ENCODE measurements at places on chromosomes 6 and 20. TPM values are rescaled to one million over a fixed set of nuclear protein-coding genes. Genes with fewer than 3 reads are reported as not detected.

The BMP7 gene
- not detected for total RNA-seq

The EYS gene
- under 0.01 TPM for total RNA-seq

The TINAG gene
- not detected for total RNA-seq

The CRISP3 gene
- not detected for total RNA-seq

The PCSK2 gene
- total RNA-seq, result not detected

The OXT gene
- not detected for total RNA-seq

The HRH3 gene
- not detected for total RNA-seq

The PSORS1C2 gene
- not detected for total RNA-seq

The RPS21 gene
- total RNA-seq, result 357 TPM

The TRIM27 gene
- total RNA-seq, result 76.9 TPM

The RCAN2 gene
- 1.9 TPM for total RNA-seq

The ARID1B gene
- total RNA-seq, result 38.7 TPM

The SSR1 gene
- total RNA-seq, result 203 TPM

GRCh38 chr20:54086507-54087039, 16.2 kb upstream of the BCAS1 start:
- DNase-seq, result peak; percentile 18

GRCh38 chr6:42264162-42264851, 46.6 kb upstream of the MRPS10 start:
- DNase-seq, result no peak

- DNase-seq, result no peak
These were observed 114.2 kb downstream of the MAP3K7 start for GRCh38 chr6:90472716-90473115.

- DNase-seq, result no peak
These were observed 148.1 kb upstream of the HDAC2 start for GRCh38 chr6:114119056-114119455.

DNA sequence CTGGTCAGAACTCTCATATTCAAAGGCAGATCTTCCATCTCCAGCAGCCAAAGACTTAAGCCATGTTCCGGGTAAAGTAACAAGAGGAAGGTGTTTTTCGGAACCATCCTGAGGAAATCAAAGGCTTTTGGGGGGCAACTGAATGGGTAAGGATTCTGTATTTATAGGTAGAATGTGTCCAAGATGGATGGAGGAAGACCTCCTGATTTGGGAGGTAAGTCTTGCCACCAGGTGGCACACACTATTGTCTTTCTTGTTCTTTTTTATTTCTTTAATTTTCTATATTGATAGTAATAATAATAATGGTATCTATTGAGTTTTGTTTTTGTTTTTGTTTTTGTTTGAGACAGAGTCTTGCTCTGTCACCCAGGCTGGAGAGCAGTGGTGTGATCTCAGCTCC, 53.0 kb upstream of the UBR2 start:
- no peak for DNase-seq

DNA sequence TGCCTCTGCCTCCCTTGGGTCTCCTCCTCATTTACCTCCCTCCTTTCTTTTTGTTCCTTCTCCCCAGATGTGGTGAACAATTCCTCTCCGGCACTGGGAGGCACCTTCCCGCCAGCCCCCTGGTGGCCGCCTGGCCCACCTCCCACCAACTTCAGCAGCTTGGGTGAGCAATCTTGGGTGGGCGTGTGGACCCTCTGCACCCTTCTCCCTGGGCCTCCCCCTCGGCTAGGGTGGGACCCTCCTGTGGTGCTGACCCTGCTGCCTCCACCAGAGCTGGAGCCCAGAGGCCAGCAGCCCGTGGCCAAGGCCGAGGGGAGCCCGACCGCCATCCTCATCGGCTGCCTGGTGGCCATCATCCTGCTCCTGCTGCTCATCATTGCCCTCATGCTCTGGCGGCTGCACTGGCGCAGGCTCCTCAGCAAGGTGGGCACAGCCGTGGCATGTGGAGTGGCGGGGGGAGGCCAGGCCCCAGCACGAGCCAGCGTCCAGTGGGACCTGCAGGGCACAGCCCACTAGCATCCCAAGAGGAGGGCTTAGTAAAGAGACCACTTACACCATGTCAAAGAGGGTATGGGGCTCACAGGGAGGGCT, 8.8 kb downstream of the DDR1 start:
- no peak for DNase-seq

DNA sequence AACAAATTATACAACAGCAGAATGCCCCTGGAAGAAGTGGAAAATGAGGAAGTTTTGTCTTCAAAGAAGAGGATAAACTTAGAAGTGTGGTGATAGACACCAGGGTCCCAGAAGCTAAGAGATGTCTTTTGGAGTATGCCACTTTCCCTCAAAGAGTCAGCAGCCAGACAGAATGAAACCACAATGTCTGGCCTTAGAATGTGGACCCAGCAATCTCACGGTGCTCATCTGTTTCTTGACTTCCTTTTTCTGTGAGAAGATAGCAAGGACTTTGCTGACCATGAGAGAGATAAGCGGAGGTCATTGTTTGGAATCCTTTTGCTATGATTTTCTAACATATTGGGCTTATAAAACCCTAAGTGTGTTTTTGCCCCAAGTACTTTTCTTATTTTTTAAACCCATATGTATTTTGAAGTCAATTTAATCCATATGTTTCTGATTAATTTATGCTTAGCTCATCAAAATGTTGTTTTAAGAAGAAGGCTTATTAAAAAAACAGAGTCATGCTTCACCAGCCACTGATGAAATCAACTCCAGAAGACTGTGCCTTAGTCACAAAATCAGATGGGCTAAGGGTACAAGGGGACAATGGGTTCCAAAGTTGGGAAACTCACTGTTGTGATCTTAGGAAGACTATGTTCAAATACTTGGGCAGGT, 451.2 kb upstream of the JAG1 start:
- no peak for DNase-seq

- DNase-seq, result no peak
These were observed 797 bp upstream of the ZNF133 start for GRCh38 chr20:18287546-18287914.

GRCh38 chr6:135256866-135257265, 75.8 kb downstream of the MYB start:
- peak; percentile 13 for DNase-seq

- DNase-seq, result no peak
These were observed 266.3 kb downstream of the RFPL4B start for GRCh38 chr6:112613410-112613809.

- DNase-seq, result peak; percentile 52
These were observed 96.9 kb upstream of the HMGCLL1 start for GRCh38 chr6:55675941-55676340.

DNA sequence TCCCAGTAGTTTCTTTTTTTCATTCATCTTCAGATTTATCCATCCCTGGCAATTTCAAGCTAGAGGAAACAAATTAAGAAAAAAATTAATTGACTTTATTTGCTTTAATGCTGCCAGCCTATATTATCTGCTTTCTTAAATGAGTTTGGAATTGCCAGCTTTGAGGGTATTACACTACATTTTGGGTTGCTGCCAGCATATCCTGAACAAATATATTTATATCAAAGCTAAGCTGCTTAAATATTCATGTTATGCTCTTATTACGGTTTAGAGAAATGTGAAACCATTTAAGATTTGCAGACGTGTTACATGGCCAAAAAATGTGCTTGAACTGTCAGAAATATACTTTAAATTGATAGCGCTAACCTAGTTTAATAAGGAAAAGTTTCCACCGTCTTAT, 59.7 kb downstream of the GRIK2 start:
- DNase-seq, result no peak

- DNase-seq, result peak; percentile 40
These were observed 52.9 kb upstream of the PLCB4 start for GRCh38 chr20:9015984-9016324.

- DNase-seq, result no peak
These were observed 124.1 kb upstream of the RPS6KA2 start for GRCh38 chr6:166751051-166751595.

GRCh38 chr20:47317127-47317895, 39.2 kb downstream of the ZMYND8 start:
- DNase-seq, result peak; percentile 98

DNA sequence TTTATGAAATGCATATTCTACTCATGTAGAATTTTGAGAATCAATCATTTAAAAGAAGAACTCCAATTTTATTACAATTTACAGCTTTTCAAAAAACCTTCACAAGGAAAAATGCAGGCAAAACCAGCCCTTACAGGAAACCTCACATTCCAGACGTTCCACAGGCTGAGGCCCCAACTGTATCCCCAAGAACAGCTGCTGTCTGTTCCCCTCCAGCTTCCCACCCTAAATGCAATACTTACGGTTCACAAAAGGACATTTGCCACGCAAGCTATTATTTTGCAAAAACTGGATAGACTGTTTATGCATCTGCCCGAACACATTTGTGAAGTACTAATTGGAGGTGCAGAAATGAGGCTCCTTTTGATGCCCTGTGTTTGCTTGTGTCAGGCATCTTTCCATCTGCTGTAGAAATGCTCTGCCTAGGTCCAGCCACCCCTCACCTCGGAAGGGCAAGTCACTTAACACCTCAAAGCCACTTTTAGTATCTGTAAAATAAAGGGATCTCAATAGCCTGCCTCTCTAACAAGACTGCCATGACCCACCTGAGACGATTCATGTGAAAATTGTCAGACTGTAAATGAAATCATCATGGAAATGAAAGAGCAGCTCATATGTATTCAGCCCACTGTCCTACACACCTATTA, 26.5 kb downstream of the PDE10A start:
- peak; percentile 54 for DNase-seq

GRCh38 chr6:15386110-15386755, 140.4 kb downstream of the JARID2 start:
- DNase-seq, result no peak

DNA sequence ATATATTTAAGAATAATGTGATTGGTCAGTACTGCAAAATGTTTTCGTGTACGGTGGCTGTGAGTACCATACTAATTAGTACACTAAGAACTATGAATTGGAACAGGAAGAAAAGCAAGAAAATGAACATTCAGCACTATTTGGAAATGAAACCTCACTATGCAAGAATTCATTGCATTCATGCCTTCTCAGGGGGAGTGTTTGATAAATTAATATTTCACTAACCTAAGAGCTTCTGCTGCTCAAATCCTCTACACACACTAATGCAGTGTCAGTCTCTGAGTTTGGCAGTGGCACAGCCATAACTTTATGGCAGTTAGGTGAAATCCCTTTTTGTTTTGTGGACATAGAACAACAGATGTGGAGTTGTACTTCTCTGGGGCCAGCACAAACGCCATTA, 60.1 kb downstream of the SLC16A10 start:
- no peak for DNase-seq

GRCh38 chr6:38034274-38034914, 214.9 kb downstream of the ZFAND3 start:
- DNase-seq, result peak; percentile 64

GRCh38 chr6:98636941-98637340, 197.4 kb upstream of the POU3F2 start:
- no peak for DNase-seq

- peak; percentile 38 for DNase-seq
These were observed 19.5 kb upstream of the UBE2J1 start for GRCh38 chr6:89371849-89372505.

- DNase-seq, result no peak
These were observed 32.4 kb downstream of the VAPB start for GRCh38 chr20:58421497-58421850.

DNA sequence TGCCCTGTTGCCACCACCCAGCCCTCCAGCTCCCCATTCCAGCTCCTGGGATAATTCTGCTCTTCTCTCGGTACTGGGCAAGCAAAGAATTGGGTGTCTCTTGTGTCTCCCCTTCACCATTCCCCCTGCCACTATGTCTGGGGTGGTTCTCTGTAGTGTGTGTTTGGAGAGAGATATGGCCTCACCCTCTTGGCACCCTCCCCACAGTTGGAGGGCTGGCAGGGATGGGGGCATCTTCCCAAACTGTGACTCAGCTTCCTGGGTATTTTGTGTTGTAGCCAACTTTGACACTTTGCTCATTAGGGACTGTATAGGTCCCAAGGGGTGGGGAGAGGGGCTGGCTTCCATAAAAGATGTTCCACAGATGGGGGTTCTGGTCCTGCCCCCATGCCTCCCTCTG, 1.7 kb downstream of the TNXB start:
- DNase-seq, result no peak

DNA sequence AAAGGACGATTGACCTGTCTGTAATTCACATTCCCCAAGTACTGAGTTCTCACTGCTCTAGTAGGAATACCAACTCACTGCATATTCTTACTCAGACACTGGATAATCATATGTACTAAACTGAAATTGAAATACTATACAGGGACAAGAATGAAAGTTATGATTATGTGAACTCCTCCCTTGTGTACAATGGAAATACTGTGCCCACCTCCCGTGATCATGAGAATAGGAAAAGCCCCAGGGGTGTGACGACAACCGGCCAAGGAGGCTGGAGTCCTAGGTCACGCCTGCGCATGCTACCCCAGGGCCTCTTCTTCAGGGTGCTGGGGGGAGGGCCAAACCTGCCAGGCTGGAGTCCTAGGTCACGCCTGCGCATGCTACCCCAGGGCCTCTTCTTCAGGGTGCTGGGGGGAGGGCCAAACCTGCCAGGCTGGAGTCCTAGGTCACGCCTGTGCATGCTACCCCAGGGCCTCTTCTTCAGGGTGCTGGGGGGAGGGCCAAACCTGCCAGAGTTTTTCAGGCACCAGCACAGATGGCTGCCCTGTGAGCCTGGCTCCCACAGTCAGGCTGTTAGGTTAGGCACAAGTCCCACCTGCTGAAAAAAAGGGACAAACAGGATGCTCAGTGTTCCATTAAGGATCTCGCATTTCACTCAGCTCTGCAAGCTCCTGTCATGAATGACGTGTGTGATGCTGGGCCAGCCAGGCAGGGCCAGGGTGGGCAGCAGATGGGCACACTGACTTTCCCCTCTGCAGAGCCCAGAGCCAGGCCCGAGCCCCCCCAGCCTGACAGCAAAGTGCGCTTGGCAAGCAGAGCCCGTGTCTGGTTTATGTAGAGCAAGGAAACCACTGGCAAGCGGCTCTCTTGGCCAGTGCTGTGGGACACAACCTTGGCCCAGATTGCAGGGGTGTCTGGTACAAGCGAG, 107.7 kb downstream of the FOXF2 start:
- DNase-seq, result no peak

DNA sequence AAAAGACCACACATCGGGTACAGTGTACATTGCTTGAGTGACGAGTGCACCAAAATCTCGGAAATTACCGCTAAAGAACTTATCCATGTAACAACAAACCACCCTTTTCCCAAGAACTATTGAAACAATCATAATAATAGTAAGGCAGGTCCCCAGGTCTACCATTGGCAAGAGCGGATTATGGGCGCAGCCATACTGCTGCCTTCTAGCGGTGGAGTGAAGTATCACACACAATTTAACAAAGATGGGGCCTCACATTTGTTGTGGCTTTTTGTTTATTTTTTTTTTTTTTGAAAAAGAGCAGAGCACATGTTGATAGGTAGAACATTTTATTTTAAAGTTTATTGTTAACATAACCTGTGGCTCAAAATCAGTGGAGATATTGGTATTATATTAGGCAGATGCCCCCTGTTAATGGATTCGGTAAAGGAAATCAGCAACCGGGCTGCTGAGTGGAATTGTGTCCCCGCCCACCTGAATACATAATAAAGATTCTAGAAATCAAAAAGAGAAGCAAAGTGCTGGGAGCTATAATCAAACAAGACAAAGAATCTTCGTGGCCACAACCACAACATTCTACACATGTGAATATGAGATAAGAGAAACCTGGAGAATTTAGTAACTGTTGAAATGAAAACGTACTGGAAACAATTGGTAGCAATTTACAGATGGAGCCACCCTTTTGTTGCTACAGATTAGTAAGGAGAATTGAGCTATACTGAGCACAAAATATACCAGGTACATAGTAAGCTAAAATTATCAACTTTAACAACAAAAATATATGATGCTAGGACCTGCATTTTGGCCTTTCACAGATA, 94.2 kb upstream of the EXOC2 start:
- DNase-seq, result peak; percentile 18

Measured in fibroblast of villous mesenchyme (primary cell).